ENCODE measurements at places on chromosomes 1 and 21.

GRCh38 chr21:33249331-33250002 is 16.7 kb upstream of the IL10RB start:
- DNase-seq: no peak

- no peak for DNase-seq
These were observed 4.5 kb downstream of the ZBED6 start for GRCh38 chr1:203799971-203800370.

- DNase-seq: no peak
These were observed 64.1 kb downstream of the LRRN2 start for GRCh38 chr1:204621396-204621795.

DNA sequence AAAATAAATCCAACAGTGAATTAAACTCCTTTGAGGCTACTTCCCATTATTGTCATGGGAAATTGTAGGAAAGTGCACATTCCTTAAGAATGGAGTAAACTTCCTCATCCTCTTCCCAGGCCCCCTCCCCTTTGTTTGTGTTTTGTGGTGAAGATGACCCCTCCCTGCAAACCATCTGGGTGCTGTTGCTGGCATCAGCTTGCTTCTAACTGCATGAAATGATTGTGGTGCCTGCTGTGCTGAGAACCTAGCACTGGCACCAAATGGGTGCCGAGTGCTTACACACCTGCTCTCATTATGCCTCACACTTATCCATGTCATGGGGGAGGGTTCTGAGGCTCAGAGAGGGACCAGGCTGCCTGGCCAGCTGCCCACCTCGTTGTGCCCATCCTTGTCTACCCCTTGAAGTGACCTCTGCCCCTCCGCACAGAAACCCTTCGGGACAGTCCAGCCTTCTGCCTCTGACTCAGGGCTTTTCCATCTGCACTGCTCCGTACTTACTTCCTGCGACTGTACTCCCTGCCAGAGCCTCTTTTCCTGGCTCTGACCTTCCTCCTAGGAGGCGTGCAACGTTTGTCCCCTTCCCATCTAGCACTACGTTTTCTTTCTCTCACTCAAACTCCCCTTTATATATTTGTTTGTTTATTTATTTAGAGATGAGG is 30.6 kb downstream of the CAPN2 start:
- DNase-seq: no peak

DNA sequence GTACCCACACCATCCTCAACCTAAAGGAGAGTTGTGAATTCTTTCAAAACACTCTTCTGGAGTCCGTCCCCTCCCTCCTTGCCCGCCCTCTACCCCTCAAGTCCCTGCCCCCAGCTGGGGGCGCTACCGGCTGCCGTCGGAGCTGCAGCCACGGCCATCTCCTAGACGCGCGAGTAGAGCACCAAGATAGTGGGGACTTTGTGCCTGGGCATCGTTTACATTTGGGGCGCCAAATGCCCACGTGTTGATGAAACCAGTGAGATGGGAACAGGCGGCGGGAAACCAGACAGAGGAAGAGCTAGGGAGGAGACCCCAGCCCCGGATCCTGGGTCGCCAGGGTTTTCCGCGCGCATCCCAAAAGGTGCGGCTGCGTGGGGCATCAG is 638 bp upstream of the OLIG2 start:
- no peak for DNase-seq

Measured in CD4-positive, alpha-beta T cell treated with Interleukin-1 beta for 1 hour (primary cell).